Right kidney (tissue), 9 donors: ENCODE measurements at places on chromosomes 16 and 17.

DNA sequence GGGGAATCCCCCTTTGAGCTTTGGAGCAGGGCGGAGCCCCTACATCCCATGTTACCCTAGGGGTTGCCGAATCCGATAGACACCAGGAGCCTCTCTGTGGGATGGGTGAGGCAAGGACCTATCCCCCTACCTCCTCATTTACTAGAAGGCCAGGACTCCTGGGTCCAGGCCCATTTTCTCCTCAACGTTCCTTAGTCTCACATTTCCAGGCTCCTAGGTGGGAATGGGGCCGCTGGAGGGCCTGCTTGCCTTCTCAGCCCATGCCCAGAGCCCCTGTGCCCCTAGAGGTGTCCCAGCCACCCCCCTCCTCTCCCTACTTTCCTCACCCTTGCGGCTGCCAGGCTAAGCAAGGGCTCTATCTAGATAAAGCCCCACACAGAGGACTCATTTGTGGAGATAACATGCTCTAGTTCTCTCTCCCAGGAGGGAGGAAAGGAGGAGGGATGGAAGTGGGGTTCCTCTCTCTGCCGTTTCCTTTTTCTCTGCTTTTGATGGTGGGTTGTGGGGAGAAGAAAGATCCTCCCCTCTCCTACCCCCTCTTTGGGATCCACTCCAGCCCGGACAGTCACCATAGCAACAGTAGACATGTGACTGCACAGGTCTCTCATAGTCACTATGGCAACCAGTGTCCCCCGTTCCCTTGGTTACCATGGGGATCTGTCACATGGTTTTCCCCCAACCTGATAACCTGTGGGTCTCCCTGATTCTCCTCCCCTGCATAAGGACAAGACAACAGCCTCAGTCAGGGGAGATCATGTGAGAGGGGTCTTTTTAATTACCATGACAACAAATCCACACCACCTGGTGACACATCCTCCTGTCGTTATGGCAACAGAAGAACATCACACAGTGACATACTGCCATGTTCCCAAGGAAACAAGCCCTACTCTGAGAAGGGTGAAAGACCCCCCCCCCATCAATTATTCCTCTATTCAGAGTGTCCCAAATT lies 5.2 kb downstream of the CACNA1G start:
- DNase-seq, result no peak

DNA sequence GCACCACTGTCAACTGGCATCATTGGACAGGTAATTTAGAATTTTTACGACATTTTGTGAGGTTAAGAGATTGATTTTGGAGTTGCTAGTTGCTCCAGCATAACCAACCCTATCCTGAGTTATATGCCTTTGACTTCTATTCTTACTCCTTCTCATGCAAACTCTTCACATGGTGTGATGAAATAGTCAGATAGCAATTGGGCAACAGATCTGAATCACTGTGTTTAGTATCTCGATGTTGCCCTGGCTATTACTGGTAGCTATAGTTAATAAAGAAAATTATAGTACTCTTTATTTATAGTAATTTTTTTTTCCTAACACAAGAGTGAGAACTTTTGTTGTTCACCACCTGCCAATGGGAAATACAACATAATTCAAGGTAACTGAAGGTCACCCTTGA lies 494.8 kb upstream of the TOM1L1 start:
- no peak for DNase-seq

DNA sequence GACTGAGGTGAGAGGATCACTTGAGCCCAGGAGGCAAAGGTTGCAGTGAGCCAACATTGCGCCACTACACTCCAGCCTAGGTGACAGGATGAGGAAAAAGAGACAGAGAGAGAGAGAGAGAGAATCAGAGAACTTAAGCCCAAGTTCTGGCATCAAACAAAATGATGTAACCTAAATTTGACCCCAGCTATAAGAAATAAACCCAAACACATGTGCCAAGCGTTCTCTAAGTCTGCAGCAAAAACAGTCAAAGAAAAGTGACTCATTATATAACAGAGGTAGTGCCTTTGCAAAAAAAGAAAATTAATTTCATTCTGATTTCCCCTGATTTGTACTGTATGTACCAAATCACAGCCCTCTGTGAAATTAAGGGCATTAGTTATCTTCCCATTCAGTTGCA lies 89.5 kb downstream of the CDH11 start:
- no peak for DNase-seq

DNA sequence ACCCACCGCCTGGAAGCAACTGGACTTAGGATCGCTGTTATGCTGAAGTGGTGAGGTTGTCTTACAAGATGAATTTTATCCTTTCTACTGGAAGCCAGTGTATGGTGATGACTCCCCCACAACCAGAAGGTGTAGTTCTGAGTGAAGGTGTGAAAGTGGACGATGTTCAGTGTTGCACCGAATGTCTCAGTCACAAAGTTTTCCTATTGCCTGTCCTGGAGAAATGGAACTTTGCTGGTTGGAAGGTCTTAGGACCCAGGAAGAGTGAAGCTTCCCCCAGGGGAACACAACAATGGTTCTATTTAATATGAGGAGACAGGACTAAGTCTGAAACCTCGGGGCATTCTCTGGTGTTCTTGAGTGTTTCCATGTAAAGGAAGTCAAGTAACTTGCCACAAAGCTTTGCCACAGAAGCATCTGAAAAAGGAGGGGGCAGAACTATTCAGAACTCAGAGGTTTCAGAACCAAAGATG lies 44.2 kb downstream of the USP22 start:
- no peak for DNase-seq

- no peak for DNase-seq
Measured at GRCh38 chr17:1385861-1386260, 14.2 kb downstream of the YWHAE start.

DNA sequence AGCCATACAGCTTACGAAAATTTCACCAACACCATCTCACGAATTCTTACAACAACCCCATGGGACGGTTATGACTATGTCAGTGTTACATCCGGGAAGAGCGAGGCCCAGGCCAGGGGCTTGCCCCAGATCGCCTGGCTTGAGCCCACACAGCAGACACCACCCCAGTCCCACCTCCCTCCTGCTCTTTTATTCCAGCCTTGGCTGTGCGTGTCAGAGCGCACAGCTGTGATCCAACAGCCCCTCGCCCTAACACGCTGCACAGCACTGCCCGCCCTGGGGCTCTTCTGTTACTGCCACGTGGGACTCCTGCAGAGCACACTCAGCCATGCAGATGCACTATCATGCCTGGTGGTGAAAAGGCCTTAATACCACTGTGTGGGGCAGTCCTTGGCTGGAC lies 127.9 kb downstream of the ENGASE start:
- no peak for DNase-seq

- DNase-seq, result peak; percentile 47
Measured at GRCh38 chr16:50369133-50369804, 481 bp upstream of the BRD7 start.

GRCh38 chr17:20073055-20073979 lies 64.2 kb downstream of the SPECC1 start:
- no peak for DNase-seq
